ENCODE measurements at places on chromosomes 16 and 17. TPM values are rescaled to one million over a fixed set of nuclear protein-coding genes. Genes with fewer than 3 reads are reported as not detected.

DNA sequence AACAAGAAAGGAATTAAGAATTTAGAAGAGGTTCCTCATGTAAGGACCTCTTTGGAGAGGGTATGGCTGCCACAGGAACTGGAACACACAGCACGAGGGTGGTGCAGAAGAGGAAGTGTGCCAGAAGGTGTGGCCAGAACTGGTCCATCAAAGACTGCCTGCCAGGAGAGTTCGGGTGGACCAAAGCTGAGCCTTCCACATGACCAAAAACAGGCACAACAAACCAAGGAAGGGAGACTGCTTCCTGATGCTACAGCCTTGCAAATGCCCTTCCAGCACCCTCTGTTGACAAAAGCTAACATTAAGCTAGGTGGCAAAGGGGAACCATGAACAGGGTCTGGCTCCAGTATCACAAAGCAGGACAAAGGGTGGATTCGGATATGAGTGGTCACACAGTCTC lies 125.8 kb upstream of the TMEM97 start:
- H3K4me1 ChIP-seq = no peaks in the 10 kb centered on the region
- H3K4me3 ChIP-seq = no peak overlapping the region
- H3K27ac ChIP-seq = no peak overlapping the region
- H3K27me3 ChIP-seq = no peaks in the 10 kb centered on the region
- DNase-seq = no peak

DNA sequence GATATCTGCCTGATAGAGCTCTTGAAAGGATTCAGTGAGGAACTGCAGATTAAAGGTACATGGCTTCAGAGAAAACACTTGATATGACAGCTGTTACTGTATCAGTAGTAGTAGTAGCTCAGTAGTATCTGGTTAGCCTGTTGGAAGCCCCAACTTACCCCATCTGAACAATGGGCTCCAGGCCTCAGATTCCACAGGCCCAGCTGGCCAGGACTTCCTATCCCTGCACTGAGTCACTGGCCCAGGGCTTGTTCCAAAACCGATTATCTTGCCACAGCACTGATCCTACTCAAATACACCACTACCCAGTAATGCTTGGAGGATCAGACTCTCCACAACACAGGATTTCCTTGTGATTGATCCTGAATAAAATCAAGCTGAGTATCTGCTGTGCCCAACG lies 32.6 kb downstream of the DCUN1D3 start:
- no peaks in the 10 kb centered on the region for H3K36me3 ChIP-seq
- H3K4me3 ChIP-seq = no peak overlapping the region
- H3K4me1 ChIP-seq = no peaks in the 10 kb centered on the region
- no peak for DNase-seq
- H3K27ac ChIP-seq = peak overlapping the region; percentile 5

DNA sequence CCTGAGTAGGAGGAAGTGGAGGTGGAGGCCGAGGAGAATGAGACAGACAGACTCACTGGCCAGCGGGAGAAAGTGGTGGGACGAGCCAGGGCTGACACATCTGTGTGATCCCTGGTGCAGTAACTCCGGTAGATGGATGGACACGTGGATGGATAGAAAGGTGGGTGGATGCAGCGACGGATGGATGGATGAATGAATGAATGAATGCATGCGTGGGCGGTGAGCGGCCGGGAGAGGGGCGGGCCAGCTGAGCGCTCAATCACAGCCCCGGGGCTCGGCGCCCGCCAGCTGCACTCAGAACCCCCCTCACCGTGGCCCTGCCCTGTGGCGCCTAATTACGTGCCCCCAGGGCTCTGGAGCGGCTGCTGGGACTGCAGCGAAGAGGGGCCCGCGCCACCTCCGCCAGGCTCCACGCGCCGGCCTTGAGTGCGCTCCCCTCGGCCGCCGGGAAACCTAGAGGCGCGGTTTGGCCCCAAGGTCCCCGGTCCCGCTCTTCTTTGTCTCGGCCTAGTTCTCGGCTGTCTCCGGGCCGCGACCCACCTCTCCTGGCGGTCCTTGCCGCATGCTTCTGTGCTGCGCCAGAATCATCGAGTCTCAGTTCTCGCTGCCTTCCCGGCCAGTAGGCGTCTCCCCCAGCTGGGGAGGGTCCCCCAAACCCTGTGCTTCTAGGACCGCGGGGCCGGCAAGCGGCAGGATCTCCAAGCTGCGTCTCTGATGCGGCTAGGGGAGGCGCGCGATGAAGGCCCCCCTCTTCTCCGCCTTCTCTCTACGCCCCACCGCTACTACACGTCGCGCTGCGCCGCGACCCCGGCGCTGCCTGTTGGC lies 41.0 kb downstream of the RAI1 start:
- H3K36me3 ChIP-seq = no peaks in the 10 kb centered on the region
- H3K4me3 ChIP-seq = peak overlapping the region; percentile 60
- H3K27me3 ChIP-seq = no peaks in the 10 kb centered on the region
- no peak for DNase-seq
- no peak overlapping the region for H3K27ac ChIP-seq

Gene TMEM100
- 18.0 TPM for total RNA-seq

Gene PTX4
- 0.24 TPM for total RNA-seq

- no peak for DNase-seq
- no peaks in the 10 kb centered on the region for H3K36me3 ChIP-seq
- no peak overlapping the region for H3K4me3 ChIP-seq
Measured at GRCh38 chr17:56502120-56502654, 91.3 kb upstream of the NOG start.

DNA sequence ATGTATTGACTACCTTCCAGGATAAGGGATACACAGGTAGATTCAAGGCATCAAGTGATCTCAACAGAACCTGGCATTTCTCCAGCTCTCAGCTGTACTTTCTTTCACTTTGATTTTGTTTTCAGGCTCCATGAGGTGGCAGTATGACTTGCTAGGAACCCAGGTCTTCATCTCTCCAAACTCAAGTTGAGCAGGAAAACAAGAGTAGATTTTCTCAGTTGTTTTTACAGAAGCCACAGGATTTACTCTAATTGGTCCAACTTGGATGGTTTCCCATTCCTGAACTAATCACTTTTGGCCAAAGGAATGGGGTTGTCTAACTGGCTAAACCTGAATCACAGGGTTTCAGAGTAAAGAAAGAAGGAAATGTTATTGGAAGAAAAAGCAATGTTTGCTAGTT lies 146.6 kb downstream of the TRIM37 start:
- no peaks in the 10 kb centered on the region for H3K27me3 ChIP-seq
- no peaks in the 10 kb centered on the region for H3K4me1 ChIP-seq
- no peak overlapping the region for H3K27ac ChIP-seq
- DNase-seq = no peak
- H3K36me3 ChIP-seq = no peaks in the 10 kb centered on the region

DNA sequence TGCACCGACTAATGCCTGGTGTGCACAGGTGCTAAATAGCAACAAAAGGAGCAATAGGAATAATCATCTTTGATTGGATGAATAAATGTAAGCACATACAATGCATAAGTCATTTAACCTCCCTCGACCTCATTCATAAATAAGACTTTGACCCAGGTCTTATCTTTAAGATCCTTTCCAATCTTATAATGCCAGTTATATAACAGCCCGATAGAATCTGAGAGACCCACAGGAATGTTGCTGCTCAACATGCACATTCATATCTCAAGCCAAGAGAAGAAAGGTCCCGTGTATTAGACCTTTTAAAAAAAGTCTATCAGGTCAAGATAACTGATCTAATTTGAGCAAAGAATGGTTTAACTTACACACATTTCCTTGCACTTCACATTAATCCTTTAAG lies 146.8 kb upstream of the SOX9 start:
- no peaks in the 10 kb centered on the region for H3K27me3 ChIP-seq
- H3K4me1 ChIP-seq = peaks cover 4% of the 10 kb centered on the region
- H3K4me3 ChIP-seq = no peak overlapping the region
- DNase-seq = no peak
- no peaks in the 10 kb centered on the region for H3K36me3 ChIP-seq

Gene CD7
- not detected for total RNA-seq

- no peak for DNase-seq
- peaks cover 8% of the 10 kb centered on the region for H3K36me3 ChIP-seq
- no peak overlapping the region for H3K4me3 ChIP-seq
- H3K27ac ChIP-seq = no peak overlapping the region
- H3K27me3 ChIP-seq = no peaks in the 10 kb centered on the region
Measured at GRCh38 chr16:28182183-28182582, 29.6 kb downstream of the XPO6 start.

DNA sequence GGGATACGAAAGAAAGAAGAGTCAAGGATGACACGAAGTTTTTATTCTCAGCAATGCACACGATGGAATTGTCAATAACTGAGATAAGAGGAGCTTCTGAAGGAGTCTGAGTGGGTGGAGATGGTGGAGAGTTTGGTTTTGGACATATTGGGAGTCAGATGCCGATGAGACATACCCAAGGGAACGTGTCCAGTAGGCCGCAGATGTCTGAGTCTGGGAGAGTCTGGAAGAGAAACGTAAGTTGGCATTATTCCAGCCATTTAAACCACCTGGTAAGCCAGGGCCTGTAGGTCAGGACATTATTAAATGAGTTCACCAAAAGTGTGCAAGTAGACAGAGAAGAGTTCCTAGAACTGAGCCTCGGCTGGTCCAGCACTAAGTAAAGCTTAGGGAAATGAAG lies 478.3 kb upstream of the CDH5 start:
- H3K4me1 ChIP-seq = no peaks in the 10 kb centered on the region
- no peak overlapping the region for H3K27ac ChIP-seq
- H3K36me3 ChIP-seq = no peaks in the 10 kb centered on the region
- DNase-seq = no peak
- no peaks in the 10 kb centered on the region for H3K27me3 ChIP-seq
- H3K4me3 ChIP-seq = no peak overlapping the region

Gene CACNA1G
- total RNA-seq = 6.2 TPM

Gene NTN1
- 163 TPM for total RNA-seq

Gene TP53TG3
- total RNA-seq = not detected

DNA sequence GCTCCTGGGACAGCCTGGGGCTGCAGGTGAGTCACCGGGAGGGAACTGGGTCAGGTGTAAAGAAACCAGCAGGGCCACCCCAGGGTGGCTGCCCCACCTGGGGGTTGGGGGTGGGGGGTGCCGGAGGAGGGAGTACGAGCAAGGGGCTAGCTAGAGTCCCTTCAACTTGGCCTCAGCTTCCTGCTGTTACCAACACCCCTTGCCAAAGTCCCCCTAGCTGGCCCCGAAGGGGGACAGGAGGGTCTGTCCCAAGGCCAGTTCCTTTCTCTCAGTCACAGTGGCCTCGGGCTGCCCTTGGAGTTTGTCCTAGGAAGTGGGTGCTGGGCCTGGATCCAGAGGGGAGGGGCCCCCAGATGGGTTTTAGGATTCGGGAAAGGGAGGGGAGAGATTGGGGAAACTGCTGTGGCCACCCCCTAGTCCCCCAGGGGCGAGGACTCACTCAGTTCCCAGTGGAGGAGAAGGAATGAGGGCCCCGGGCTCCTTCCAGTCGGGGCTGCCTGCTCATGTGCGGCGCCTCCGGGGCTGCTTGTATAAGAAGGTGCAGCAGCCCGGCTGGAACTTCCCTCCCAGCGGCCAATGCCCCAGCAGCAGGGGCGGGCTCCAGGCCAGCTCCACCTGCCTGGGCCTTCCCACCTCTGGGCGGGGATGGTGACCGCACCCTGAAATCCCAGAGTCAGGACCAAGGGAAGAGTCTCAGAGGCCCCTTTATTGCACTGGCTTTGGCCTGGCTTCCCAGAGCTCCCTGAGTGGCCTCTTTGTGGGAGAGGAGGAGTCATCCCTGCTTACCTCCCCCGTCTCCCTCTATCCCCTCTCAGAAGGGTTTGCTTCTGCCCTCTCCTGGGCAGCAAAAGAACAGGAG lies 7.3 kb downstream of the ARHGAP27 start:
- DNase-seq = no peak
- H3K4me1 ChIP-seq = peaks cover 44% of the 10 kb centered on the region
- peak overlapping the region; percentile 92 for H3K27ac ChIP-seq
- H3K4me3 ChIP-seq = peak overlapping the region; percentile 45
- H3K36me3 ChIP-seq = no peaks in the 10 kb centered on the region
- peaks cover 4% of the 10 kb centered on the region for H3K27me3 ChIP-seq

DNA sequence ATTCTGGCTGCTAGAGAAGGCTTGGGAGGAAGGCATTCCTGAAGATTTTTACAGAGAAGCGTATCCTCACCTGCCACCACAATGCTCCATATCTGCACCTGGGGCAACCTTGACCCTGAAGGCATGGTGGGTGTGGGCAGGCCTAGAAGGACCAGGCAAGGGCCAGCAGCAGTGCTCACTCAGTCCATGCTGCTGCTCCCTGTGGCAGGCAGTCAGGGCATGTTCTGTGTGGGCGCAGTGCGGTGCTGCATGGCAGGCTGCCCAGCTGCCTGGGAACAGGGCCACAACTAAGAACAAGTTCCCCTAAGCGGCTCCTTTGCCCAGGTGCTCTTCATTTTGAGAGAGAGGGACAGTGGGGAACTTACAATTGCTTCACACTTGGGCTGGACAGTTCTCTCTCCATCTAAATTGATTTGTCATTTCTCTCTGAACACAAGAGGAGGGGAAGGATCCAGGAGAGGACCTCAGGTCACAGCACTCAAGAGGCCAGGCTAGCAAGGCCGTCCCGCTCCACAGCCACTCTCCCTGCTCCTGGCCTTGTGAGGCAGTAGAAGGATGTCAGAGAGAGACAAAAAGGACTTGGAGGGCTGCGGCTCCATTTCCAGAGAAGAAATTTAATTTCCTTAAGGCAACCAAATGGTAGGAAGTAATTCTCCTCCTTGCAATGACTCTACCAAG lies 158.8 kb downstream of the AATF start:
- H3K4me3 ChIP-seq = no peak overlapping the region
- H3K27ac ChIP-seq = no peak overlapping the region
- H3K4me1 ChIP-seq = no peaks in the 10 kb centered on the region
- no peak for DNase-seq

- no peaks in the 10 kb centered on the region for H3K4me1 ChIP-seq
- H3K27me3 ChIP-seq = no peaks in the 10 kb centered on the region
- H3K27ac ChIP-seq = peak overlapping the region; percentile 11
- H3K36me3 ChIP-seq = no peaks in the 10 kb centered on the region
Measured at GRCh38 chr17:229709-230394, 48.4 kb upstream of the DOC2B start.

GRCh38 chr17:51322390-51323029 lies 62.2 kb downstream of the UTP18 start:
- no peak overlapping the region for H3K4me3 ChIP-seq
- no peaks in the 10 kb centered on the region for H3K4me1 ChIP-seq
- no peak overlapping the region for H3K27ac ChIP-seq

- no peaks in the 10 kb centered on the region for H3K27me3 ChIP-seq
- no peaks in the 10 kb centered on the region for H3K36me3 ChIP-seq
- H3K4me1 ChIP-seq = no peaks in the 10 kb centered on the region
- no peak for DNase-seq
Measured at GRCh38 chr16:14955546-14956231, 18.4 kb downstream of the NPIPA1 start.

Gene KREMEN2
- total RNA-seq = not detected

- no peaks in the 10 kb centered on the region for H3K4me1 ChIP-seq
- H3K4me3 ChIP-seq = no peak overlapping the region
- H3K27ac ChIP-seq = no peak overlapping the region
- H3K36me3 ChIP-seq = no peaks in the 10 kb centered on the region
Measured at GRCh38 chr17:66579556-66579955, 255.4 kb upstream of the CACNG5 start.

GRCh38 chr16:81636298-81636993 lies 142.6 kb upstream of the PLCG2 start:
- H3K27me3 ChIP-seq = no peaks in the 10 kb centered on the region
- no peak overlapping the region for H3K4me3 ChIP-seq
- no peak overlapping the region for H3K27ac ChIP-seq
- no peaks in the 10 kb centered on the region for H3K4me1 ChIP-seq

Gene CACNG4
- 1.9 TPM for total RNA-seq

Gene POLR3K
- total RNA-seq = 4.0 TPM

Data from right atrium auricular region (tissue), 2 donors.